Ammon's horn (tissue), 1 donor: ENCODE measurements at places on chromosomes 5 and 9.
A peak's percentile ranks its signal among the peaks of the same experiment; 100 is the strongest.

GRCh38 chr9:36815023-36815422, 219.0 kb downstream of the PAX5 start:
- no peak for DNase-seq

- no peak for DNase-seq
Measured at GRCh38 chr9:23172979-23173637, 652.9 kb downstream of the ELAVL2 start.

- DNase-seq, result no peak
Measured at GRCh38 chr9:92954049-92954861, 6.9 kb downstream of the FGD3 start.

DNA sequence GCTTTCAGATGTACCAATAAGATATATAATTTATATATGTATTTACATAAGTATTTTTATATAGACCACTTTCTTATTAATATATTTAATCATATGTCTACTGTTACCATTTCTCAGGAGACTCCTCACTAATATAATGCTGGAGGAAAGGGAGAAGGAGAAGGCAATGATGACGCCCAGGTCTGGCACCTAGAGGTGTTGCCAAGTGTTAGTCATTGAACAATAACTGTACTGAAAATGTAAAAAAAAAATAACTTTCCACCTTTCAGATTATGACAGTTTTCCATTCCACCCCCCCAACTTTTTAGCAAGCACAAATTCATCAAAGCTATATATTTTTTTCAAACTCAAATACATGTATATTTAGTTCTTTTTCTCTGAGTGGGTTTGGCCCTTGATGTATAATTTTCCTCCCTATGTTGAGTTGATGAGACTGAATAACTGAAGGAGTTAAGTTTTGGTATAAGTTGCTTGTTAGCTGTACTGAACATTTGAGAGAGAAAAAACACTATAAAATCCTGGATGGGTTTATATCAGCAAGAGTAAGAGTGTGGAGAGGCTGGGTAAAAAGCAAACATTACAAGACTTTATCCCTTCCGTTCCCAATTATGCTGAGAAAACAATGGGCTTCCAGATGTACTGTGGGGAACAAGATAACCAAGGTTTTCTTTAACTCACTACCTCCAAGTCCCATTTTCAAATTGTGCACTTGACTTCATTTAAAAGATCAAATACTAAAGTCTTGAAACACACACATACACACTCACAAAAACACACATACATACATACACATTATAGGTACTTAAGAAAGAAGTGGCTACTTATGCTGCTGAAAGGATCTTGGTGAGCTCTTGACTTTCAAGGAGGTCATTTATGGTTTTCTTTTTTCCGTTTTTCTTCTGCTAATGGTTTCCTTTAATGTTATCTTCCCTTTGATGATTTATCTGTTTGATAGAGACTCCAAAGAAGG, 142.8 kb upstream of the IFNE start:
- no peak for DNase-seq

- no peak for DNase-seq
Measured at GRCh38 chr9:135358552-135358940, 121.0 kb upstream of the PPP1R26 start.

DNA sequence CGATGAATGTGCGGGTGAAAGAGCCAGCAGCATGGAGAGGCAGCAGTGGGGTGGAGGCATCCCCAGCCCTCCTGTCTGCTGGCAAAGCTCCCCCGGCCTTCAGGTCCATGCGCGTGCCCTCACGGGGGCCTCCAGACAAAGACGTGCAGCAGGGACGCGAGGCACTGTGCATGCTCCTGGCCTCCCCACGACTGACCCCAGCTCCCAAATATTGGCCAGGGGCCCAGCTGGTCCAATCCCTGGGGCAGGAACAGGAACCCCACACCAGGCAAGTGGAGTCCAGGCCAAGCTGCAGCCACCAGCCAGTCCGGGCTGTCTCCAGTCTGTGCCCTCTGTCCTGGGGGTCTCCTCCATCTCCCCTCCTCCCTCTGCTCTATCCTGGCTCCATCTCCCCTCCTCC, 33.5 kb upstream of the LRRC14B start:
- DNase-seq, result no peak

- no peak for DNase-seq
Measured at GRCh38 chr9:76245518-76245917, 148.7 kb downstream of the RFK start.

- DNase-seq, result peak; percentile 33
Measured at GRCh38 chr5:109743770-109744212, 54.1 kb downstream of the MAN2A1 start.

DNA sequence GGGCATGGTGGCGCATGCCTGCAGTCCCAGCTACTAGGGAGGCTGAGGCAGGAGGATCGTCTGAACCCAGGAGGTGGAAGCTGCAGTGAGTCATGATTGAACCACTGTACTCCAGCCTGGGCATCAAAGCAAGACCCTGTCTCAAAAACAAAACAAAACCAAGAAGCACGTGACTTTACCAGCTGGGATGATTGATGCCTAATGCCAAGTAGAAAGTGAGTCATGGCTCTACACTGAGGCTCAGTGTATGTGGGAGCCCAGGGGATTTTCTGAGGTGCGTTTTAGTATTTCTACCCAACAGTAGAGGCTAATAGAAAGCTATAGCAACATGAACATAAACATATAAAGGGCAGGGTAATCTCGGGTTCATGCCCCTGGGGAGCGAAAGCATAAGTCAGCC, 13.9 kb upstream of the BRD3OS start:
- no peak for DNase-seq

- peak; percentile 60 for DNase-seq
Measured at GRCh38 chr9:95268681-95269080, 48.8 kb downstream of the FANCC start.

- no peak for DNase-seq
Measured at GRCh38 chr5:69335341-69335935, 2.8 kb upstream of the CCDC125 start.

DNA sequence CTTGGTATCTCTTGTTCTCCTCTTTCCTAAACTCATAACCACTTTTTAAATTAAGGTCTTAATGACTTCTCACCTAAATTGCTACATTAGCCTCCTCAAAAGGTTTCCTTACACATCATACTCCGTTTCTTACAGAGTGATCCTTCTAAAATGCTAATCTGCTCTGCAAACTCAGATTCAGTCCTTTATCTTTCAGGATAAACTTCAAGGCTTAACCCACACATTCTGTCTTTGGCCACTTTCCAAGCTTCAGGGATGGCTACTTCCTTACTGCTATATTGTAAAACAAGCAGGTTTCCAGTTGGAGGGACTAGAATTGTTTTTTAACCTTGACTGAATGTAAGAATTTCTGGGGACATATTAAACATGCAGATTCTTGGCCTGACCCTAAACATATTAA, 105.5 kb upstream of the CHD1 start:
- no peak for DNase-seq

DNA sequence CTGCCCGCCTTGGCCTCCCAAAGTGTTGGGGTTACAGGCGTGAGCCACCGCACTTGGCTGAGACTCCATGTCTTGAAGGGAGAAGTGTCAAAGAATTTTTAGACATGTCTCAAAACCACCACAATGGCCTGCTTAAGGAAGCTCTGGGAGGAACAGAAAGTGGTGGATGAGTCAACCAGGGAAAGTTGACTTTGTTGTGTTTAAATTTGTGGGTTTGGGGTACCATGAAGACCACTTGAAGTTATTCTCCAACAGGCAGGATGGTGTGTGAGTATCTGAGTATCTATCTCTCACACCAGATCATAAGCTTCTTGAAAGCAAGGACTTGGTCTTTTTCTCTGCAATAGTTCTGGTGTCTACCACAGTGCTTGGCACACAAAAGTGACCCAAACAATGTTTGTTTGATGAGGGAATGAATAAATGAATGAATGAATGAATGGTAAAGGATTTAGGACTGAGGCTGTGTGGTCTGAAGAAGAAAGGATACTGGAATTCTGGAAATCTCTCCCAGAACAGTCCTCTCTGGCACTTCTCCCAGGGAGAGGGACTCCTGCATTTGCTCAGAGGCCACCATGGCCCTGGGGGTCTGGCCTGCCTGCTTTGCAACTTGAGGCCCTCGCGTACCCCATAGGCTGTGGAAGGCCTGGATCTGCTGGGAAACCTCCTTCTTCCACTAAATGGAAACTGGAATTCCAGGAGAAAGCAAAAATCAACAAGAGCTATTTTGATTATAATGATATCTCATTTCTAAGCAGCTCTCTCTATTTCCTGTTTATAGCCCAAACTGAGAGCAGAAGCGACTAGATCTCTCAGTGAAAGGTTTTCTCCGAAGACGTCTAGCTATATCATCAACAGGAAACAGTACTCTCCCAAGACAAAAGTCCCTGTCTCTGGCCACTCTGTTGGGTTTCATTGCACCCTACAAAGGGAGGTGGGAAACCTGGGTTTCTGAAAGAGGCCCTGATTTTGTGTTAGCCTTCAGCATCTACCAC, 187.9 kb downstream of the PALM2AKAP2 start:
- peak; percentile 44 for DNase-seq

GRCh38 chr5:35220967-35221366, 9.3 kb downstream of the PRLR start:
- no peak for DNase-seq

GRCh38 chr9:87035879-87036278, 88.6 kb upstream of the GAS1 start:
- no peak for DNase-seq
